ENCODE measurements at places on chromosomes 12 and 14.
A peak's percentile ranks its signal among the peaks of the same experiment; 100 is the strongest.

DNA sequence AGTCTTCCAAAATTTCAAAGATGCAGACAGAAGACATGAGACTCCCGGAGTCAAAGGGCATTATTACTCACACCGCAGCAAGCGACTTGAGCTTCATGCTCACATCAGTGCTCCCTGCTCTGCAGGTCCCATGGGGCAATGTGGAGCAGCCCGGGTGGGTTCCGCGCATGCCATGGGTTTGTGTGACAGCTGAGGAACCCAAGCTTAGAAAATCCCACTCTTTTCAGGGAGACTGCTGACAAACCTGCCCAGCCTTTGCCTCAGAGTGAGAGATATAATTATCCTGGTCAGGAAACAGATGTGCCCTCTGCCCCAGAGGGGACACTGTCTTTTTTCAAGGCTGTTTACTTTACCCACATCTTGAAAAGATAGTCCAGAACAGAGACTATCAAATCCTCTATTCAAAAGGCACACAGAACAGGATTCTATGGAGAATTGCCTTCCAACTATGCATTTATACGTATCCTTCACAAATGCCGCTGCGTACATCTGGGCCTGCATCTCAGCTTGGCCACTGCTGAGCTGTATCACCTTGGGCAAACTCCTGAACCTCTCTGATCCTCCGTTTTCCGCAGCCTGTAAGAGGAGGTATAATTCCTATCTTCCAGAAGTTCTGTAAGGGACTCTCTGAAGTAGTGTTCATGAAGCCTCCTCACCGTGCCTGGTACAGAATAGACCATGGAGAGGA, 16.0 kb downstream of the C14orf132 start:
- DNase-seq, result no peak

DNA sequence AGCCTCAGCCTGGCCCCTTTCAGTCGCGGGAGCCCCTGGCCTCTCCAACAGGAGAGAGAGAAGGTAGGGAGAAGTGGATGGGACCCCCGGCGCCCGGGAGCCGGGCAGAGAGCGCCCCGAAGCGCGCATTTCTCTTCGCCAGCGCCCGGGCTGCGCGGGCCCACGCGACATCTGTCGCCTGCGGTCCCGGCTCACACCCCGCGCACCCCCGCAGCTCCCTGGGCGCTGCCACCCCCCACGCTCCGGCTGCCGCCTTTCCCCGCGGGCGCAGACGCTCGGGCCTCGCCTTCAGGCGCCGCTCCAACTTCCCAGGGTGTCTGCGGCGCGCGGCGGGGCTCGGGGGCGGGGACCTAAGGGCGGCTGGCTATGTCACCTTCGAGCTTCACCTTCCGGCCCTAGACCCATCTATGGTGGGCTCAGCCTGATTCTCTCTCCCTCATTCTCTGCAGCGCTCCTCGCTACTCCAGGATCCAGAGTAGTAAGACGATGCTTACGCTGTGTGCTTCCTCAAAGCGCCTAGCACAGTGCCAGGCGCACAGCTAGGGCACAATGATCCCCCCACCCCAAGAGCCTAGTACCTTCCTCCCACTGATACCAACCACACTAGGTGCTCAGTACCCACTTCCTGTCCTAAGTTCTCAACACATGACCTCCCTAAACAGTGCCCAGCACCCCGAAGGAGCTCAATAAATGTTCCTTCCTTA, 1.6 kb downstream of the HRK start:
- no peak for DNase-seq

- no peak for DNase-seq
Observed at GRCh38 chr12:12562016-12562483, 613 bp downstream of the DUSP16 start.

DNA sequence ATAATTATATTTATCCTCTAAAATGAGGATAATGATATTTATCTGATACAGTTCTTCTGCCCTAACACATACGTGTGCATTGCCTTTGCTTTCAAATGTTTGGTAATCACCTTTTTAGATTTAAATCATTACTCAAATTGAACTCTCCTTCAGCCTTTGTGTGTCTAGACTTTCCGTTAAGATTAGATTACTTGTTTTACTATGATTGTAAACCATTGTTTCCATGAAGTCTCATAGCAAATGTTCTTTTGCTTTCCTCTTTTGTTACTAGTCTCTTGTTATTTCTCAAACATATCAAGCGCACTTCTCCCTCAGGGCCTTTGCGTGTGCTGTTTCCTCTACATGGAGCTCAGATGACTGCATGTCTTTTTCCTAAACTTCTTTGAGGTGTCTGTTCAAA, 63.7 kb downstream of the ETV6 start:
- no peak for DNase-seq

DNA sequence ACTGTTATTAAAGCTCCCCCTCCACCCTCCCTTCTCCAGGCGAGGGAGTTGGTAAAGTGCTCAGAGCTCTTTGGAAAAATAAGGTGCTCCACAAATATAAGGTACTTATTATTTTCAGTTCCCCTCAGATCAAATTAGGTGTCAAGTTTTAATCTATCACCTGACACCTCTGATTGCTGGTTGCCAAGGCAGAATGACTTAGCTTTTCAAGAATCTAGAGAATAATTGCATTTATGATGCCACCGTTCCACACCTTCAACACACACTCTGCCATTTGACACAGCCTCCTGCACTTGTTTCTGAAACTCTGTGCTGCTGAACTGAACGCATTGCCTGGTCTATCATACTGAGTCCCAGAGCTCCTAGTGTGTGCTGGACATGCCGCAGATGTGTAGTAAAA, 128.6 kb downstream of the CRACR2A start:
- no peak for DNase-seq

GRCh38 chr14:78414172-78414571, 244.0 kb downstream of the NRXN3 start:
- DNase-seq, result no peak

GRCh38 chr14:27190296-27190695, 592.5 kb upstream of the NOVA1 start:
- DNase-seq, result no peak

DNA sequence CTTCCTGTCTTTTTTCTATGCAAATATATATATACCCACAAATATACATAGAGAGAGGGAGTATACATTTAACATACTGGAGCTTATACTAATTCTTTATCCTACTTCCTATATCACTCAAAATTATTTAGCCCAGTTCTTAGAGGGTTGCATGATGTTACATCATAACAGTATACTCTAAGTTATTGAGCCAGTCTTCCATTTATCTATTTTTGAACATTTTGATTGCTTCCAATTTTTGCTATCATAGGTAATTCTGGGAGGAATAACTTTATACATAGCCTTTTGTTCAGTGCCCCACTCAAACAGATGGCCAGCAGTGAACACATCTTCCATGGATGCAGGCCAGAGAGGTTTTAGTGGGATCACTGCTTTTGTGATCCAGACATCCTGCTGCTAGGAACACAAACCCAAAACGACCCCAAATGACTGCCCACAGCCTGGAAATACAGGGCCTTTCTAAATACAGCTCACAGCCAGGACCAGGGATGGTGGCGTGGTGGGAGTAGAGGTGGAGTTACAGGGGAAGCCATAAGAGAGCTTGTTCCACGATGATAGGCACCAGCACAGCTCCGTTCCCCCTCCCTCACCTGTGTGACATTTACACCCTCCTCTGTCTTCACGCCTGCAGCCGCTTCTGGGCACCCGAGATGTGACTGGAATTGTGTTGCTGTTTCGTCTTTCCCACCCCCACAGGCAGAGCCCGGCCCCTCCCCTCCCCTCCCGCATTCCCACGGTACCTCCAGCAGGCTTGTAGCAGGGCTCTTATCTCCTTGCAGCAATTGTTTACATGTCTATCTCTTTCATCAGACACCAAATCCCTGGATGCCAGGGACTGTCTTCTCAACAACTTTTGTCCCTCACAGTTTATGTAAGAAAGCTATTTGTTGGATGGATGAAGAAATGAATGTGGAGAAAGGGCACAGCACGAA, 30.7 kb upstream of the HDAC7 start:
- DNase-seq, result no peak

- no peak for DNase-seq
Observed at GRCh38 chr12:115398311-115398781, 714.4 kb upstream of the TBX3 start.

DNA sequence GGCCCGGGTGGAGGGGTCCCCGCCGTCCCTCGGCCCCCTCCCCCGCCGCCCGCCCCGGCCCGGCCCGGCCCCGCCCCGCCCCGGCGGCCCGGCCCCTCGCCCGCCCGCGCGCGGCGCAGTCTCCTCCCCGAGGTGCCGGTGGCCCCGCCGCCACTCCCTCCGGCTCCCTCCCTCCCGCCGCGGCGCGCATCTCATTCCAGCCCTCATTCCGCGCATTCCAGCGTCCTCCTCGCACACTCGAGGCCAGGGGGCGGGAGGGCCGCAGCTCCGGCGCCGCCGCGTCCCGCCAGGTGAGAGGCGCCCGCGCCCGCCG, at the start of gene TEAD4:
TEAD4 (plus strand) TSS at position 206 of the 313 bp plus-strand sequence.
- no peak for DNase-seq

- no peak for DNase-seq
Observed at GRCh38 chr14:81521356-81521755, 12.3 kb downstream of the SEL1L start.

- DNase-seq, result no peak
Observed at GRCh38 chr14:76762411-76763095, 1.3 kb downstream of the VASH1 start.

GRCh38 chr12:9925705-9926393, 6.3 kb downstream of the CLEC2A start:
- DNase-seq, result no peak

DNA sequence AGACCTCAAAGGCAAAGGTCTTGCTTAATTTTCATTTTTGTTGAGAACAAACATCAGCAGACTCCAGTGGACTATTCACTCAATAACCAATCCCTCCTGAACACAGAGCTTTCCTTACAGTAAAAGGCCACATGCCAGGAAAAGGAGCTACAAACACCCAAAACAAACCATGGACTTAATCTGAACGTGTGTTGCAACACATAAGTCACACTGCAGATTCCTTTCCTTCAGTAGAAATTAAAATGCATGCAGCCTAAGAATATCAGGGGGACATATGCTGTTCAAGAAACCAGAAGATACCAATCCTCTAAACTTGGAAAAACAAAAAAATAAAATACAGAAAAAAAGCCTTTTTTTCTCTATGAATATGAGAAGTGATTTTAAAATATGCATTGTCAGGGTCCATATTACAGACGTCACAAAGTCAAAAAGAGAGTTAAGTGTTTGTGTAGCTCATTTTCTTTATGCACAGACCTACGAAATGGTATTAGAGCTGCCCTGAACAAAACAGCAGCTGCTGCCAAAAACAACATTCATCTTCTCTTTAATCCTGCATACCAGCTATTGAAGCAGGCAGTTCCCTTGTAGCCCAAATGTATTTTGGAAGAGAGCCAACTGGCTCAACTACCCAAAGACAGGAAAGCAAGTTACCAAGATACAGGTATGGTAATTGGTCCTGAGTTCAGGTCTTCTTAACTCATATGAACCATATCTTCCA, 26.2 kb downstream of the KITLG start:
- DNase-seq, result no peak

GRCh38 chr14:88325883-88326282, 2.8 kb upstream of the KCNK10 start:
- DNase-seq, result no peak

DNA sequence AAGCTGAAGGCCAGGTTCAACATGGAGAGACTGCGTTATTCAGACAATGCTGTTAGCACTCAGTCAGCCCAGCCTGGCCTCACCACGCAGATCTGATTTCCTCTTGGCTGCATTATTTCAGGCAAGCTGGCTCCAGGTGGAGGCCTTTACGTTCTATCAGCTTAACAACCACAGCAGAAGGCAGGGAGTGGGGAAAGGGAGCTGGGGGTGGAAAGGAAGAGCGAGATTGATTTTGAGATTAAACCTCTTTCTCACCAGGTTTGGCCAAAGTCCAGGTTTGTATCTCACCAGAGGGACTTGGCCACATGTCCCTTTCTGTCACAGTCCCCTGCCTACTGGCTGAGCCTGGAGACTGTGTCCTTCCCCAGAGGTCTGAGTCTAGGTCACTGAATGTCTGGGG, 543.7 kb upstream of the TMEM132C start:
- DNase-seq, result no peak

DNA sequence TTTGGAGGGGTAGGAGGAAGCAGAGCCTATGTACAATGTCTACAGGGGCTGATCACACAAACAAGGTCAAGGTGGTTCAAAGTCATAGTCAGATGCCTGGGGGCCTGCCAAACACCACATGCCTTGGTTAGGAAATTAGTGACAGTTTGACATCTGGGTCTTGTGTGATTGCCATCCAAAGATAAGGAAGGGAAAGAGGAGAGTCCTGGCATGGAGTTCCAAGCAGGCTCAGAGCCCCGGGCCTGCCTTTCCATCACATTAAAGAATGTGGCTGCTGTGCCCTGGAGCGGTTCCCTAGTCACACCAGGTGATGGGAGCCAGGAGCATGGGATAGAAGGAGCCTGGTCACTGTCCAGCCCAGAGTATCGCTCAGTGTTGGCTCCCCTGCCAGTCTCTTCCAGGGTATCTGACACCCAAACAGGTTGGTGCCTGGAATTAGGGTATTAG, 53.6 kb upstream of the BCL2L14 start:
- DNase-seq, result no peak

DNA sequence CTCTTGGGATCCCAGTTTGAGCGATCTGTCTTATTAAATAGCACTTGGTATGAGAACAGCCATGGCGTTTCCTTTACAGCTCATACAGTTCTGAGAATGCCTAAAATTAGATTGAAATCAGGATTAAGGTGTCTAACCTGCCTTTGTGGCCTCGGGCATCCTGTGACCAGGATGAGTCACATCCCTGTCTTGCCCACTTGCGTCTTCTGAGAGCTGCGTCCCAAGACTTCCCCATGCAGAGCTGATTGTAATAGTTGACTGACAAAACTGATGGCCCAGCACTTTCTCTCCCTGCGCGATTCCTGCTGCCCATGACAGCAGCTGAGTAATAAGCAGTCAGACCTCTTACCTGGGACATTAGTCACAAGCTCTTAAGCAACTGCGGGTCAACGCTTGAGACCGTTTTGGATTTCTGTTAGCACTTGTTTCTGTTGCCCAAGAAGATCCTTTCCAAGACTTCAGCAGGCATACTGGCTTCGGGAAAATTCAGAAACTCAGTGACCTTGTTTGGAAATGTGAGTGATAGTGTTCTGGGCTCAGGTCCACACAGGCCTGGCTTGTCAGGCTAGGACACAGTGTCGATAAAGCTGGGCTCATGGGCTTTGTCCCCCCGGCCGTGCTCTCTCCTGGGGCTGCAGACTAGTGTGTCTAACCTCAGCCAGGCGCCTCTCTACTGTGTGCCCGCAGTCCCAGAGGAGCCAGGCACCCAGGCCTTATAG, 169.9 kb upstream of the HIF1A start:
- DNase-seq, result peak; percentile 21

- no peak for DNase-seq
Observed at GRCh38 chr12:22759769-22760674, 135.1 kb downstream of the ETNK1 start.

GRCh38 chr14:102911991-102912761, 10.3 kb upstream of the AMN start:
- no peak for DNase-seq

DNA sequence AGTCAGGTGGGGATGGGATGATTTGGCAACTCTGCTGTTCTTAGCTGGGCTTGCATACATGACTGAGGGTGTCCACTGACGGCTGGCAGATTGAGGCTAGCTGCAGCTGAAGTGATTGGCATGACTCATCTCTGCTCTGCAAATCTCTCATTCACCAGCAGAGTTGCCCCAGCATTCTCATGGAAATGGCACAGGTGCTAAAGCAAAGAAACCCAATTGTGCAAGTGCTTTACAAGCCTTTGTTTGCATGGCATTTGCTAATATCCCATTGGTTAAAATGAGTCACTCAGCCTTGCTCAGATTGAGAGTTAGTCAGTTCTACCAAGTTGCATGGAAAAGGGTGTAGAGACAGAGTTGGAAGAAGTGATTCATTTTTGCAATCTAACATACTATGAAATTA, 389.7 kb upstream of the FAR2 start:
- no peak for DNase-seq

- no peak for DNase-seq
Observed at GRCh38 chr12:68189821-68190242, 30.3 kb upstream of the IFNG start.

Data from stimulated activated CD4-positive, alpha-beta T cell treated with anti-CD3 and anti-CD28 coated beads, TNF-alpha, amount 100 ng/mL, for 1 hour (primary cell).